ENCODE measurements at places on chromosomes 3 and 15.

- DNase-seq, result no peak
These were observed 52.9 kb downstream of the BSN start for GRCh38 chr3:49607105-49607591.

- DNase-seq, result no peak
These were observed 144.8 kb upstream of the SETMAR start for GRCh38 chr3:4158329-4158728.

GRCh38 chr3:64300790-64301423, 75.6 kb upstream of the PRICKLE2 start:
- no peak for DNase-seq

DNA sequence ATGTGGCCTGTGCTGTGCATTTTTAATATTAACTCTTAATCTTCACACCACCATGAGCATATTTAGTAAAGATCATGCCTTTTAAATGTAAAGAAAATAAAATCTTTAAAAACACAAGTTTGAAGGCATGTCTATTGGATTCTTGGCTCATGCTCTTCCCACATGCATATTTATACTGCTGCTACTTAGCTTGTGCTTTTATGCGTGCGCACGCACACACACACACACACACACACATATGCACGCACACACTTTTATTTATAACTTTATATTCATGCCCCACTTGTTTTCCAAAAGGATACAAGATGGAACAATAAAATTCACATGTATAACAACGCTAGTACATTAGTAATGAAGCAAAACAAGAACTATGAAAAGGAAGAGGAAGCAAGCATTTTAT, 36.1 kb upstream of the ZPLD1 start:
- no peak for DNase-seq

- peak; percentile 24 for DNase-seq
These were observed 4.4 kb downstream of the GXYLT2 start for GRCh38 chr3:72892081-72892775.

All from NCI-H2081 (cell line).